Dermis microvascular lymphatic vessel endothelial cell (primary cell): ENCODE measurements at places on chromosomes 4 and X.

GRCh38 chr4:83209419-83209818 lies 75.2 kb downstream of the COQ2 start:
- no peak for DNase-seq

DNA sequence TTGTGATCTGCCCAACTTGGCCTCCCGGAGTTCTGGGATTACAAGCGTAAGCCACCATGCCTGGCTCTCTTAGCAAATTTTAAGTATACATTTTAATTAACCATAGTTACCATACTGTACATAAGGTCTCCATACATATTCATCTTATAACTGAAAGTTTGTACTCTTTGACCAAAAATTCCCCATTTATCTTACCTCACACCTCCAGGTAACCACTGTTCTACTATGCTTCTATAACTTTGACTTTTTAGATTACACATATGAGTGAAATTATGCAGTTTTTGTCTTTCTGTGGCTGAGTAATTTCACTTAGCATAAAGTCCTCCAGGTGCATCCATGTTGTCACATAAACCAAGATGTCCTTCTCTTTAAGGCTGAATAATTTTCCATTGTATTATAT lies 17.4 kb downstream of the C4orf51 start:
- DNase-seq = no peak

DNA sequence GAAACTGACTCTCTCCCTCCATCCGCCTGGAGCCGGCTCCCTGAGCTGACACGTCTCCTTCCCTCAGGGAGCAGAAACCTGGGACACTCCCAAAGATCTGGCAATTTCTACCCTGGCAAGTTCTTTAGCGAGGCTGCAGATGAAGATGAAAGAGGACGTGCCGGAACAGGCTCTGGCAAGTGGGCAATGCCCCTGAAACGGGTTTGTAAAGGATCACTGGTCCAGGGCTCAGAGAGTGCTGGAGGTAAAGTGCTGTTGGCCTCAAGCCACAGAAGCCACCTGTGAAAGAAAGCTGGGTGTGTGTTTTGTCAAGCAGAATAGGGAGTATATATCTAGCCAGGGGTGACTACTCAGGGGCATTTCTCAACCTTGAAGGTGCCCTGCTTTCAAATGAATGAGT lies 131.4 kb upstream of the ATP6AP2 start:
- no peak for DNase-seq

DNA sequence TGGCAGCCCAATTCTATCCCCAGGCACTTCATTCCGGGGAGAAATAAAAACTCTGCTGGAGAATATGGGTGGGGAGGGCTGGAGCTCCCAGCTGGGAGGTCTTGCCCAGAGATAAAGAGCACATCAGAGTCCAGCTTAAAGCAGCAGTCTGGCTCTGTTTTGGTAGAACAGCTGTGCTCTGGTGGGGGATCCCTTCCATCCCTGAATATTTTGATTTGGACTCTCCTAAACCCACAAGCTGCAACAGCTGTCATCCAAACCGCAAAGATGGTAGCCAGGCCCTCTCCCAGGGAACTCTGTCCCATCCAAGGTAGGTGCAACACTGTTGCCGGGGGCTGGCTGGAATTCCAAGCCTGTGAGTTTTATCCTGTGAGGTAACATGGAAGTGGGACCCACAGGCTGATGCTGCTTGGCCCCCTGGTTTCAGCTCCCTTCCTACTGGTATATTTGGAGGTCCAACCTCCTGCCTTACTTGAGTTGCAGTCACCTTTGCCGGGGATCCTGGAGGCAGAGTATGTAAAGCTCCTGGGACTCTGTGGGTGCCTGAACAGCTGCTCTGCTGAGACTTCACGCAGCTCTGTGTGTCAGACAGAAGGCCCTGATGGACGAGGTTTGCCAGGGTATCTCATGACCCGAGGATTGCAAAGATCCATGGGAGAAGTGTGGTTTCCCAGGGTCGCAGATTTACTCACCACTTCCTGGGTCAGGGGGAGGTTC lies 203.5 kb upstream of the ITM2A start:
- DNase-seq = no peak

DNA sequence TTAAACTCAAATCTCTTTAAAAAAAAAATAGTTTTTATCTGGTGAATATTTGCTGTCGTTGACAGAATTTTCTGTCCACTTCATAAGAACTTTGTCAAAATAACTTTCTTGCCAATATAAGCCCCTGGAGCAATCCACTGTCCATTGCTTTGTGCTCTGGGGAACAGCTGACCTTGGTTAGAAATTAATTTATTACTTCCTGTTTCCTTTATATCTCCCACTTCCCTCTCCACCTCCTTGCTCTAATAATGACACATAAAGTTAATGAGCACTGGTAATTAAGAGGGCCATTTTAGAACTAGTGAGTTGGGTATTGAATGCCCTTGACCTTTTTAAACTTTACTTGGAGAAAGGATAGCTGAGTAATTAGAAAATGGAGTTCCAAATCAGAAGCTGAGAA lies 151.3 kb upstream of the LEF1 start:
- no peak for DNase-seq

GRCh38 chrX:38837389-38837788 lies 36.1 kb downstream of the MID1IP1 start:
- DNase-seq = no peak
